ENCODE measurements at places on chromosomes 3 and 15.

GRCh38 chr3:48047841-48048464 is 31.7 kb upstream of the MAP4 start:
- no peak for DNase-seq

DNA sequence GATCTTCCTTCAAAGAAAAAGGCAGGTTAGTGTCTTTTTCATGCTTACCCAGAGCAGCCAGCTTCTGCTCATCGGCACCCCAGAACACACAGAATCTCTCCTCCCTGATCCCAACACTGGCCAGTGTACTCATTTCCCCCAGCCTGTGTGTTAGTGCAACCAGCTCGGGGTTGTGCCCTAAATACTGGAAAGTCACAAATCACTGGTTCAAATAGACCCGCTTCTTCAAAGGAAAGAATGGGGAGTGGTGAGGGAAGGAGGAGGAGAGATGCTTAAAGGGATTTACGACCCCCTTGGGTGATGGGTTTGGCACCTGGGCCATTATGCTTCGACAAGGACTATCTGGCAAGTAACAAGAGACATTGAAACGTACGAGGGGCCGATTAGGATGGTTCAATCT is 114.0 kb downstream of the FOXB1 start:
- no peak for DNase-seq

GRCh38 chr15:86373147-86373546 is 293.5 kb downstream of the AGBL1 start:
- no peak for DNase-seq

GRCh38 chr3:179969525-179969924 is 67.2 kb downstream of the PEX5L start:
- no peak for DNase-seq

- DNase-seq = no peak
Observed at GRCh38 chr3:151974067-151974466, 100.6 kb downstream of the SUCNR1 start.

DNA sequence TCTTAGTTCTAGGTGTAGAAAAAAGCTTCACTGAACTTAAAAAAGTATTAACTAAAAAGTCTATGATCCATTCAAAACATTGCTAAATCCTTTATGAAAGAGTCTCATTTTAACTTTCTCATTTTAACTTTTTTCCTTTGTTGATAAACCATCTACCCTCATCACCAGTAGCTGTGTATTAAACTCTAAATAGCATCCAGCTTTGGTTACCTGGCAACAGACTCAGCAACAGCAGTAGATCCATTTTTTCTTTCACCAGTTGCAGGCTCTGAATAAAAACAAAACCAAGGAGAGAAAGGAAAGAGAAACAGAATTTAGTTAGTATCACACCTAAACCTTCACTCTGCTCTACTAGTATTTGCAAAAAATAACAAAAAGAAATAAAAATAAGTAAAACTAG is 51.6 kb downstream of the TP53BP1 start:
- no peak for DNase-seq

DNA sequence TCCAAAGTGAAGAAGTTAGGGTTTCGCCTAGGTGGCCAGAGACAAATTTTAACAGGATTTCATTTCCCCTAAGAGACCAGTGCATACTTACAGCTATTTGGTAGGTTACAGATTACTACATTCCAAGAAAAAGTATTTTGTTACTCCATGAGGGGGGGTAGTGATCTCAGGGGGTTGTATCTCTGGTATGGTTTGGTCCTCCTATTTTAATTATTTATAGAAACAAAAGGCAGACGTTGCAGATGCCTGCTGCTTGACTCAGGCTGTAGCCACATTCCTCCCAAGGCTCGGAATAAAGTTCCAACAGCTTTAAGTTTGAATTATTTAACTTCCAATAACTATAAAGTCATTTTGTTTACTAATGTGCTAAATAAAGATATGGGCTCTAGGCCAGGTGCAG is 1.3 kb upstream of the TRIM59 start:
- no peak for DNase-seq

DNA sequence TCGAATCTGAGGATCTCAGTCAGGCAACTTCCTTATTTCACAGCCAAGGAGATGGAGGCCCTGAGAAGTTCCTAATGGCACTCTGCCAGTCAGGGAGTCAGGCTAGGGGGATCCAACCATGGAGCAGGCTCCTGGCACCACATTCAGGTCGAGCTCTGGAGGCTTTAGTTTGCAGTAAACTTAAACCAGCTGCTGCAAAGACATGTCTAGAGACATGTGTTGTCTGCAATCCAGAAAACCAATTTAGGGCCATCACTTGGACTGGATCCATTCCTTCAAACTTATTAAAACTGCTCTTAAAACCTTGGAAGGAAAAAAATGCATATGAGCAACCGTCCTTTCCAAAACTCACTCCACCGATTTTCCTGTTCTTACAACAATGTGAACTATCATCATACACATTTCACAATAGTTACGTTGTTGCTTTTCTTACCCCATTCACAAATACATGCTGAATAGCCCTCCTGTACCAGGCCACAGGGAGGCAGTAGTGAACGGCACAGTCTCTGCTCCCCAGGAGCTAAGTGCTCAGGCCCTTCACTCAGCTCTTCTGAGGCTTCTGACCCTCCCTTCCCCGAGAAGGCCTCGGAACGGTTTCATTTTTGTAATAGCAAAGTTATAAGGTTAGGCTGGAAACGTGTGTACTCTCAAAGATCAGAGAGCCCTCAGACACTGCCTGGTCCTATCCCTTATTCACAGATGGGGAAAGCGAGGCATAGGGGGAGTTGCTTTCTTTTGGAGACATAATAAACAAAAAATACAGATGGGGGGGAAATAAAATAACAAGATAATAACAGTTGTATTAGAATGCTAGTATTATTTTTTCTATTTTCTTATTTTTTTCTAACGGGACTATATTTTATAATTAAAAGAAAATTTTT is 20.1 kb downstream of the RFT1 start:
- DNase-seq = peak; percentile 90

DNA sequence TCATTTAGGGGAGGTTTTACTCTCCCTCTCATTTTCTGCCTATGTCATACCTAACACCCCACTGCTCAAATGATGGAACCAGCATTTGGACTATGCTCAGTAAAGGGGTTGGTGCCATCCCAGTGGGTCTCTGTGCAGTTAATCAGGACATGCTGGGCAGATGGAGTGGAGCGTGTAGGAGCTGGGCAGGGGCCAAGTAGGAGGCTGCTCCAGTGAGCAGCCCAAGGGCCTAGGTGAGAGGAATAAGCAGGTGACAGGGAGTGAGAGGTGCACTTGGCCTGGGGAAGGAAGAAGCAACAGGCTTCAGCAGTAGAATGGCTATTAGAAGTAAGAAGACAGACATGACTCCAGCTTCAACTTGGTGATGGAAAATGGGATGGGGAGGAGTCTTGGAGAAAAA is 72.2 kb downstream of the EPHB1 start:
- no peak for DNase-seq

GRCh38 chr15:70526221-70526973 is 237.0 kb downstream of the UACA start:
- DNase-seq = peak; percentile 44

DNA sequence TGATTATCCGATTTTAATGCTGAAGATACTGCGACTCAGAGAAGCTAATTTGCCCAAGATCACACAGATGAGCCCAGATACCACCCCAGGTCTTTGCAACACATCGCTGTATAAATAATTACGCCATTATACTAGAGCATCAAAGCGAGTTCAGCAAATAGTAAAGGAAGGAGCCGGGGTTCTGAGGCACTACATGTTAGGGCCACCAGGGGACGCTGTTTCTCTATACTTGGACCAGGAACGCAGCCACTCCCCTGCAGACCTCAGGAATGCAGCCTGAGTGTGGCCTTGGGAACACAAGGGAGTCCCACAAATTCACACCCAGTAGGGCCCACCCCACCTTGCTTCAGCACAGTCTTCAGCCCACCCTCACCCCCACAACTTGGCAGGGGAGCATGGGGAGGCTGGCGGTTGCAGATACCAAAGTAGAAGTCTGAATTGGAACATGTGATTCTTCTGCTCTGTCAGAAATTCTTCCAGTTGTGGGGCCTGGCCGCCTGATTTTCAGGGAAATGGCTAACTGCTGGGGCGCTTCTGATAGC is 57.8 kb upstream of the RYK start:
- peak; percentile 63 for DNase-seq

- DNase-seq = no peak
Observed at GRCh38 chr3:52568069-52568468, 31.7 kb downstream of the UQCC5 start.
